ENCODE measurements at places on chromosomes 6 and 20.
A peak's percentile ranks its signal among the peaks of the same experiment; 100 is the strongest.

DNA sequence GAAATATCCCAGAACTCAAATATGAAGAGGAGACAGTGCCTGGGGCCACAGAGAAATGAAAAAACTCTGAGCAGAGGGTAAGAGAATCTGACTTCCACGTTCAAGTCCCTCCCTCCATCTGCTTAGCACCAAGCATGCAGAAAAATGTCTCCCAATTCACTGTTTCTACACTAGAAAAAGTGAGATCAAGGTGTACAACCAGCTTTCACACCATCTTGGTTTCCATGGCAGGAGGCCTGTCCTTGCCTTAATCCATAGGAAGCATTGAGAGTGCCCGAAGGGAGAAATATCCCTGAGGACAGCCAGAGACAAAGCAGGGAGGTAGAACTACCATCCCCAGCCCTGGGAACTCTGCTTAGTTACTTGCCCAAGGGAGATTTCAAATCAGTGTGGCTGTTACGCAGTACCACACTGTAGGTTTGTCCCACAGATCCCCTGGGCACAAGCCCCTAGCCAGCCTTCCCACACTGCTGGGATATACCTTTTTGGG lies 82.9 kb downstream of the SCML4 start:
- DNase-seq = no peak

- DNase-seq = no peak
Observed at GRCh38 chr6:38302081-38302480, 337.6 kb downstream of the BTBD9 start.

- DNase-seq = no peak
Observed at GRCh38 chr6:106727480-106728149, 98.2 kb downstream of the QRSL1 start.

DNA sequence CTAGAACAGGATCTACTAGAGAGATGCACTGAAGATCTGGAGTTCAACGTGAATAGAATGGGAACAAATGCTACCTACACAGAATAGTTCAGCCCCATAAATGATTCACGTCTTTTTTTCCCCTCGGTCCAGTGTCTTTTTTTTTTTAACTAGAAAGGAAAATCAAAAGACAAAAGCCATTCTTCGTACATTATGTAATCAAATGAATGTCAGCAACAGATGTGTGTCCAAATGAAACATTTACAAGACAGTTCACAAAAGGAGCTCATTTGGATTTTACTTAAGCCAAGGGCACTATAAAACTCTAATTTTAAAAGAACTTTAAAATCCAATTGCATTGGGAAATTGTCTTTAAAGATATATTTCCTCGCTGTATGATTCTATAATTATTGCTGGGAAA lies 42.4 kb downstream of the FAM184A start:
- DNase-seq = no peak

DNA sequence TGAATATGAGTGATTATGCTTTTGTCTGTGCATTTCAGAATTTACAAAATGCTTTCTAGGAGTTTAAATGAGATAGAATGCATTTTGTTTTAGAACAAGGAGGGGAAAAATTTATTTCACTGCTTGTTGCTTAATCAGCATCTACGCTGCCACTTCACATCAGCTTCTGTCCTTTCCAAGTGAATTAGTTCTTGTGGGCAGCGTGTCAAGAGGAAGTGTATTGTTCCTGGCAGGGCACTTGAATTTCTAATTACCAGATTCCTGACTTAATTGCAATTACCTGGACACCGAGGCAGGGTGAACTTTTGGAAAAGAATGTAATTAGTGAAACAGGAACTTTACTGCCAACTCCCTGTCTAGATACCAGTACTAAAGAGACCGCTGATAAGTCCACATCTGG lies 263.5 kb downstream of the TMEM242 start:
- DNase-seq = no peak

- no peak for DNase-seq
Observed at GRCh38 chr6:8539453-8539852, 104.1 kb upstream of the SLC35B3 start.

DNA sequence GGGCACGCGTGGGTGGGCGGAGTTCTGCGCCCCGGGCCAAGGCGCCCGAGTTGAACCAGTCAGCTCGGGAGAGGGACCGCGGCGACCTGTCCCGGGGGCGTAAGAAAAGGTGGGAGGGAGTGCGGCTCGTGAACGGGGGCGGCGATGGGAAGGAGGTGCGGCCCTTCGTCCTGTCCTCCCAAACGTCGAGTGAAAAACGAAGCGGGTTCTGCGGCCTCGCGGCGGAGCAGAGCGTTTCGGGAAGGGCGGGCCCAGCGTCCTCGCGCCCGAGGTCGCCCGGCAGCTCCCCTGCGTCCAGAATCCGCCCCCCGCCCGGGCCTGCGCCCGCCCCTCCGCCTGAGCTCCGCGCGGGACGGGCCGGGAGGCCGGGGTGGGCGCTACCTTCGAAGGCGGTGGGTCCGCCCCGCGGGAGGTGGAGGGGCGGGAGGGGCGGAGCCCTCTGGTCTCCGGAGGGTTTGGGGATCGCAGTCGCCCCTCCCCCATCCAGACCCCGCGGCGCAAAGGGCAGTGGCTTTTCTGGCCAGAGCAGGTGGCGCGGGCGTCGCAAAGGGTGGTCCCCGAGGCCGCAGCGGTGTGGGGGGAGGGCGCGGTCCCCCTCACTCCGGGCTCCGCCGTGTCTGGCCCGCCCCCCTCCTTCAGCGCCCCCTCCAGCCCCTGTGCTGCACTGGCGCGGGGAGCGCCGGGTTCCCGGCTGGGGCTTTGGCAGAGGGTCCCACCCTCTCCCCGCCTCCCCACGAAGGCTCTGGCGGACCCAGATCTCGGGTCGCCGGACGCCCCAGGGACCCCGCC lies 838 bp downstream of the STMN3 start:
- no peak for DNase-seq

DNA sequence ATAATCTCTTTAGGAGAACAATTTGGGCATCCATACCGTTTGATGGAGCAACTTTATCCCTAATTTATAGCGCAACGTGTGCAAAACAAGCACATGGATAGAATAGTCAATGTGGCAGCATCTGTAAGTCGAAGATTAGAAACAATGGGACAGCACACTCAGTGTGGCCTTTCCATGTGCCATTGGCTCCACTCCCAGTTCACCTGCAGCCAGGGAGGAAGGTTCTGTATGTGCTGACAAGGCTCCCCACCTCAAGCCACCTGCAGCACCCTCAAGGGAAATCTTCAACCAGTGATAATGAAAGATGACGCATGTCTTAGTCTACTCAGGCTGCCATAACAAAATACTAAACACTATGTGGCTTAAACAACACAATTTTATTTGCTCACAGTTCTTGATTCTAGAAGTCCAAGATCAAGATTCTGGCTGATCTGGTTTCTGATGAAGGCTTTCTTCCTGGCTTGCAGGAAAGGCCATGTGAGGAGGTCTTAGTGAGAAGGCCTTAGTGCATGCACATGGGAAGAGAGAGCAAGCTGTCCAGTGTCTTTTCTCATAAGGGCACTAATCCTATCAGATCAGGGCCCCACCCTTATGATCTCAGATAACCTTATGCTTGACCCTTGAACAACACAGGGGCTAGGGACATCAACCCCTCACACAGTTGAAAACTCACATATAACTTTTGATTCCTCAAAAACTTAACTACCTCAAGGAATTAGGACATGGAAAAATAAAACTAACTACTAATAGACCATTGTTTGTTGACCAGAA lies 34.9 kb upstream of the SHLD1 start:
- no peak for DNase-seq

- DNase-seq = no peak
Observed at GRCh38 chr6:47519279-47519678, 41.7 kb downstream of the CD2AP start.

- DNase-seq = no peak
Observed at GRCh38 chr6:48626421-48626820, 515.4 kb upstream of the PTCHD4 start.

DNA sequence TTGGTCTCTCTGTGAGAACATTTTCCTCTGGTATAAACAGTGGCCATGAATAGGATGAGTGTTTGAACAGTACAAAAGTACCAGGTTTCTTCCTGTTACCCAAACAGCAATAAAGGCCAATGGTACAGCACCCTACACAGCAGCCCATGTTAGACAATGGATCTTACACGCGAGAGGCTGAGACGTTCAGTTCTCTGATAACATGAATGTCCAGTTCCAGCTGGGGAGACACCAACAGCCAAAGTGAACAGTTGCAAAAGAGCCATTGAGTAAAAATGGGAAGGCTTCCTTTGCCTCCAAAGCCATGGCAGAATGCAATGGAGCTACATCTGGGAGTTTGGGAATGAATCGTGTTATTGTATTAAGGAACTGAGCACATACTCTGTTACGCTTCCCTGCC lies 246.8 kb upstream of the SGK1 start:
- no peak for DNase-seq

GRCh38 chr20:64216036-64216435 lies 39.5 kb upstream of the PCMTD2 start:
- no peak for DNase-seq

GRCh38 chr6:149031201-149031858 lies 284.5 kb downstream of the UST start:
- DNase-seq = no peak

GRCh38 chr20:44615876-44616603 lies 33.7 kb downstream of the PKIG start:
- DNase-seq = no peak

DNA sequence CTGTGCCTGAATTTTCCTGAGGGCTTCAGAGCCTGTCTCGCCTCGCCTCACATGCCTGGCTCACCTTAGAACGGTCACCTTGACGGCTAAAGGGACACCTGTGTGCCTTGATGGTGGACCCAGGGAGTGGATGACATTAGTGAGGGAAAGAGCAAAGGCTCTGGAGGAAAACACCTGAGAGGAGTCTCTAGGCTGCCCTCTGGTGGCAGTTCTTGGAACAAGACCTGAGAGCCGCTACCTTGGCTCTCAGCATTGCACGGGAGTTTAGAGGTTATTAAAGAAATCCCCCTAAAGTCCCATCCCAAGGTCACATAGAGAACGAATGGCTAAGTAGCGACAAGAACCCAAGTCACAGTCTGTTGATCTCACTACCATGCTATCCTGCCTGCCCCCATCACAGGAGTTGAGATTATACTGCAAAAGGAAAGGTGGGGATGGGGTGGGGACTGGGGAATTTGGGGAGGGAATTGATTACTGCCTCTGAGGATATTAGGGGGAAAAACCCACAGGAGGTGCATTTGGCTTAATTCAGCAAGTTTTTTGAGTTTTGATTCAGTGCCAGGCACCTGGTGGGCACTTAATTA lies 7.9 kb upstream of the CDSN start:
- DNase-seq = peak; percentile 54

DNA sequence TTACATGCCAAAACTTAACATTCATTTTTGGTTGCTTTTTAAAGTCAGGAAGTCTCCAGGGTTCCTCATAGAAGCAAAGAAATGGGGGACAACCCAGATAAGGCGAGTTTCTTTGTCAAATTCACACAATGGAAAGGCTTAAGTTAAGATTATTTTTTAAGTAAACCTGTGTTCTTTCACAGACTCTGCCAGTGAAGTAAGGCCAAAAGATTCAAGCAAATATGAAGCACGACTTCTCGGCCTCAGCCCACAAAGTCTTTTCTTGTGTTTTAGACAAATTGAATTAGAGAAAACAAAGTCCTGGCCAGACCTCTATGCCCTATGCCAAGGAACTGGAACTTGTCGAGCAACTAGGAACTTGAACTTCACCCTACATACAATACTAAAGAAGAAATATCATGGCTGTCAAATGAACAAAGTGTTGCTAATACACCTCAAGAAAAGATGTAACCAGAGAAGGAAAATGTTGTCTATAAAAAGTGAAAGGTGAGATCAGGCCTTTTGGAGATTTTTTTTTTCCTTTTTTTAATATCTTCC lies 540.0 kb upstream of the JARID2 start:
- no peak for DNase-seq

DNA sequence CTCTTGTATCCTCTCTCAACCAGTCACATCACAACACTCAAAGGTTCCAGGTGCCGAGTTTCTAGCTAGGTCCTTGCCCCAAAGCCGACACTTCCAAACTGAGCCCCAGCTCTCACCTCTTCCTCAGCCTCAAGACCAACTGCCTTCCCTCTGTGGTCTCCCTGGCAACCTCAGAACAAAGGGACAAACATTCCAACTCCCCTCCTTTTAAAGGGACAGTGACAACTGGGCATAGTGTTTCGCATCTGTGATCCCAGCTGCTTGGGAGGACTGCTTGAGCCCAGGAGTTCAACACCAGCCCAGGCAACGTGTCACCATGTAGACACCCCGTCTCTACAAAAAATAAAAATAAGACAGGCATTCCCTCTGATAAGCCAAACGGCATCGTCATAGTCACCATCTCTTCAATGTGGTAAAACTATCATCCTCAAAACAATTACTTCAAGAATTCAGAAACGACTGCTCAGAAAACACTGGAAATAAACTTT lies 11.3 kb downstream of the DIDO1 start:
- DNase-seq = no peak

GRCh38 chr20:62355878-62356588 lies 11.1 kb downstream of the LAMA5 start:
- DNase-seq = no peak

GRCh38 chr6:15361197-15361596 lies 115.3 kb downstream of the JARID2 start:
- no peak for DNase-seq

DNA sequence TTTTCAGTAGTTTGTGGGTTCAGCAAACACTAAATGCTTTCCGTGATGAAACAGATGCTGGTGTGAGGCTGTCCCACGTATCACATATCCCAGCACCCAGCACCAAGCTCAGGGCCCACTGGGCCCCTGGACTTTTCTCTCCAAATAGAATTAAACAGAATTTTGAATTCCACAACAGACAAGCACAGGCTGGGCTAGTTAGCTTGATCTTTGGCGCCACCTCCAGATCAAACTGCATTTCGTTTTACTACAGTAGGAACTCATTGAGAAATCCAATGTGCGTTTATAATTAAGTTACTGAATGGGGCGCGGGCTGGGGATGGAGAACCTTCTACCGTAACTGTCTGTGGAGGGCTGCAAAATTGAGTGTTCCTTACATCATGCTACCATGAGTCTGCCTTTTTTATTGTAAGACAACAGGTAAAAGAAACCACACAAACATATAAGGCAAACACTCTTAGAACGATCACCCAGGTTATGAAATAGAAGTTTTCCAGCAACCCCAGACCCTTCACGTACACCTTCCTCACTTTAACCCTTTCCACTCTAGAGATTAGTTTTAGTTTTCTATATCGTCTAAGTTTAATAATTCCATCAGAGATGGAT lies 107.8 kb downstream of the ZFP64 start:
- DNase-seq = peak; percentile 14

DNA sequence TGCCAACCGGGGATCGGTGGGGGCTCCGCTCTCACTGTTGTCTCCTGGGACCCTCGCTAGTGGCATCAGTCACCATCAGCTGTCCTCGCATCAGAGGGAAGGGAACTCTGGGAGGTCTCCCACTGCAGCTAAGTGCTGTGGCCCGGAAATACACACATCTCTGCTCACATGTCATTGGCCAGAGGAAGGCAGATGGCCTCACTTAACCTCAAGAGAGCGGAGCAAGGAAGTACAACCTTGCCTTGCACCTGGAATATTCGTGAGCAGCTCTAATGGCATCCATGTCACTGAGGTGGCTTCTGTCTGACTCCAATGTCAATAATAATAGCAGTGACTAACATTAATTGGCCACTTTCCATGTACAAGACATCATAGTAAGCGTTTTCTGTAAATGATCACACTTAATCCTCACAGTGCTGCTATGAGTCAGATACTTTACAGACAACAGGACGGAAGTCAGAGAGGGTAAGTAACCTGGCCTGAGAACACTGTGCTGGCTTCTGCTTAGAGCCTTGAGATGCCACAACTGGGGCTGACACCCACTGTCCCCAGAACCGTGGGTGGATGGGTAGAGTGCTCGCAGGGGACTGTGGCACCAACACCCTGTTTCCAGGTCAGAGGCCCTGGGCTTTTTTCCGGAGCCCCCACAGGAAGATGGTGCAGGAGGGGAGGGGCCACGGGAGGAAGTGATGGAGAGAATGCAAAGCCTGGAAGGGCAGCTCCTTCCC lies 6.0 kb downstream of the LHFPL5 start:
- DNase-seq = no peak

GRCh38 chr6:152270301-152270925 lies 366.7 kb downstream of the SYNE1 start:
- DNase-seq = no peak

Data from activated T-cell treated with anti-CD3 and anti-CD28 coated beads for 48 hours (primary cell).